ENCODE measurements at places on chromosomes 6 and 20. TPM values are rescaled to one million over a fixed set of nuclear protein-coding genes. Genes with fewer than 3 reads are reported as not detected.

Gene PIGU
- total RNA-seq, result 28.7 TPM

Gene JPH2
- total RNA-seq, result 3.1 TPM

Gene HUS1B
- total RNA-seq, result 1.2 TPM

Gene VGLL2
- not detected for total RNA-seq

Gene LINC00237
- total RNA-seq, result not detected

Gene FRK
- total RNA-seq, result 0.05 TPM

Gene ZSCAN26
- 18.7 TPM for total RNA-seq

Gene OSTM1
- 66.4 TPM for total RNA-seq

Gene NHLRC1
- total RNA-seq, result not detected

Gene RSPH4A
- total RNA-seq, result not detected

Gene ZBTB46
- 6.8 TPM for total RNA-seq

Gene SLC17A4
- total RNA-seq, result not detected

Gene CTCFL
- total RNA-seq, result not detected

Gene C6orf58
- 0.21 TPM for total RNA-seq

Gene GRM1
- not detected for total RNA-seq

Gene SLPI
- total RNA-seq, result 0.33 TPM

GRCh38 chr20:61120595-61121515, 131.2 kb upstream of the CDH4 start:
- peak; percentile 92 for DNase-seq

GRCh38 chr6:101296169-101296960, 97.1 kb upstream of the GRIK2 start:
- DNase-seq, result no peak

DNA sequence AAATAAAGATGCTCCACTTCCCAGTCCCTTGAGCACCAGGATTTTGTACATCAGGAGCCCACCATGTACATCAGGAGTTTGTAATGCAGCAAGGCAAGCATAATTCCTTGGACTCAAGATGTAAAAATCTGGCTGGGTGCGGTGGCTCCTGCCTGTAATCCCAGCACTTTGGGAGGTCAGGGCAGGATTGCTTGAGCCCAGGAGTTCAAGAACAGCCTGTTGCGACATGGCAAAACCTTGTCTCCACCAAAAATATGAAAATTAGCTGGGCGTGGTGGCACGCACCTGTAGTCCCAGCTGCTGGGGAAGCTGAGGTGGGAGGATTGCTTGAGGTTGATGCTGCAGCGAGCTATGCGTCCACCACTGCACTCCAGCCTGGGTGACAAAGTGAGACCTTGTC, 16.1 kb upstream of the MAP1LC3A start:
- no peak for DNase-seq

GRCh38 chr6:26021001-26021349, 58.4 kb downstream of the TRIM38 start:
- no peak for DNase-seq

DNA sequence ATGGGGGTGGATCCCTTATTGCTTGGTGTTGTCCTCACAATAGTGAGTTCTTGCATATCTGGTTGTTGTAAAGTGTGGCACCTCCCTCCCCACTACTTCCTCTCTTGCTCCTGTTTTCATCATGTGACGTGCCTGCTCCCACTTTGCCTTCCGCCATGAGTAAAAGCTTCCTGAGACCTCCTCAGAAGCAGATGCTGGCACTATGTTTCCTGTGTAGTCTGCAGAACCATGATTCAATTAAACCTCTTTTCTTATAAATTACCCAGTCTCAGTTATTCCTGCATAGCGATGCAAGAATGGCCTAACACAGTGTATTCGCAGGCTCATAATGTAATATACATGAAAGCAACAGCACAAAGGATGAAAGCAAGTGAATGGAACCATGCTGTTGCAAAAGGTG, 28.4 kb upstream of the ANKRD60 start:
- no peak for DNase-seq

GRCh38 chr6:122878796-122879195, 89.7 kb downstream of the SMPDL3A start:
- no peak for DNase-seq

GRCh38 chr6:143901885-143902750, 37.8 kb downstream of the ZC2HC1B start:
- no peak for DNase-seq

DNA sequence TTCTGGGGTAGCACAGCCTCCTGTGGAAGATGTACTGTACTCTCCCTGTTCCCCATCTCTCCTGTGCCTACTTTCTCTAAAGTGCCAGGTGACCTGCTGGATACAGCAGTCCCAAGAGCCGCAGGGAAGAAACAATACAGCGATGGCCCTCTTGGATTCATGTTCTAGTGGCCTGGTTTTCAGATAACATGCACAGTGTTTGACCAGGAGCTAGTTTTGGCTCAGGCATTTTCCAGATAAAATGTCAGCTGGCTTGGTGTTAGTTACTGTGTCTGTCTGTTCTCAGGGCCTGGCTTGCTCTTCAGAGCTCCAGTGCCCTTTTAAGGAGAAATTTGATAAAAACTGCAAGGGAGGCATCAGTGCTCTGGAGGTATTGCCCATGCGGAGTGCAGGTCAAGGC, 41.3 kb downstream of the GABRR2 start:
- DNase-seq, result no peak

DNA sequence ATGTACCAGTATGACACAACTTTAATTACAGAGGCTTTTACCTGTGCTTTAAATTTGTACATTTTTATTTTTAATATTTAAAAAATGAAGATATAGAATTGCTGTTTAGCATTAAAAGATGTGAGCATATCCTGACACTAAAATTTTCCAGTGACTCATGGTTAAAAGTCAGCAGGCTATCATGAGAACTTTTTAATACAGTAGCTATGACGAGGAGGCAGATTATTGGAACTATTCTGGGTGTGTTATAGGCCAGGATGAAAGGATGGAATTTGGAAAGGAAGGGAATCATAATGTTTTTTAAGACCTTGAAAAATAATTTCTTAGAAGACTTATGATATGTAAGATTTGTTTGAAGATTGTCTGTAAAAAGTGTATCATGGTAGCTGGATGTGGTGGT, 91.0 kb downstream of the GFRA4 start:
- DNase-seq, result no peak

GRCh38 chr6:4521070-4521469, 255.1 kb upstream of the CDYL start:
- no peak for DNase-seq

DNA sequence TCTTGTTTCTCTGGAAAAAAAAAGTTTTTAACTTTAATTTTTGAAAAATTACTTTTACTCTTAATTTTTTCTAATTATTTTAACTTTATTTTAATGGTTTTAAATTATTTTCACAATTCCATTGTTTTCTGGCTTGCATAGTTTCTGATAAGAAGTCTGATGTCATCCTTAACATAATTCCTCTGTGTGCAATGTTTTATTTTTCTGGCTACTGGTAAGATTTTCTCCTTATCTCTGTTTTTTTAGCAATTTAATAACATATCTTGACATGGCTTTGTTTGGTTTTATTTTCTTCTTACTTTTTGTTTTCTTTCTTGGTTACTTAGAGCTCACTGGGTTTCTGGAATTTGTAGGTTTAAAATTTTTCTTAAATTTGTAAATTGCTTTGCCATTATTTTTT, 114.8 kb downstream of the TBXT start:
- DNase-seq, result no peak

GRCh38 chr6:26097268-26097875, 10.1 kb downstream of the HFE start:
- DNase-seq, result peak; percentile 52

DNA sequence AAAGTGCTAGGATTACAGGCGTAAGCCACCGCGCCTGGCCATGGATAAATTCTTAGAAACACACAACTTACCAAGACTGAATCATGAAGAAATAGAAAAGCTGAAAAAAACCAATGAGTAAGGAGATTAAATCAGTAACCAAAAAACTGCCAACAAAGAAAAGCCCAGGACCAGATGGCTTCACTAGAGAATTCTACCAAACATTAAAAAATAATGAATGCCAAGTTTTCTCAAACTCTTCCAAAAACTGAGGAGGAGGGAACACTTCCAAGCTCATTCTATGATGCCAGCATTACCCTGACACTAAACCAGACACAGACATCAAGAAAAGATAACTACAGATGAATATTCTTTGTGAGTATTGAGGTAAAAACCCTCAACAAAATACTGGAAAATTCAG, 44.3 kb downstream of the USP49 start:
- DNase-seq, result no peak

GRCh38 chr20:35135867-35136586, 11.1 kb downstream of the EDEM2 start:
- DNase-seq, result peak; percentile 19

GRCh38 chr6:54103497-54103896, 7.7 kb upstream of the MLIP start:
- no peak for DNase-seq

GRCh38 chr20:35831029-35831428, 59.2 kb downstream of the PHF20 start:
- peak; percentile 49 for DNase-seq

DNA sequence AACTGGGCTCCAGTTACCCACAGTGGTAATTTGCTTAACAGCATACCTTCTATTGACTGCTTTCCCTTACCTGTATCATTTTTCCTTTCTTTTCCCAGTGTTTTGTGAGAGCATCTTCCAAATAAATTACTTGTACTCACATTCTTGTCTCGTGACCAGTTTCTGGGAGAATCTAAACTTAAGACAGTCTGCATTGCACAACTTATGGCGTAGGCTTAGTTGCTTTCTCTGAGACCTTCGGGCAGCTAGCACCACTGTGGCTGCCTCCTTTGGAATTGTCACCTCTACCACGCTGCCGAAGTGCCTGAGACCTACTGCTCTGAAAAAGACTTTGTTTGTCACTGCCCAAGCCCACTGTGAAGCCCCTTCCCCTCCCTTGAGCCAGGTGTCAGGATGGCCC, 188.1 kb upstream of the BMP2 start:
- DNase-seq, result no peak

DNA sequence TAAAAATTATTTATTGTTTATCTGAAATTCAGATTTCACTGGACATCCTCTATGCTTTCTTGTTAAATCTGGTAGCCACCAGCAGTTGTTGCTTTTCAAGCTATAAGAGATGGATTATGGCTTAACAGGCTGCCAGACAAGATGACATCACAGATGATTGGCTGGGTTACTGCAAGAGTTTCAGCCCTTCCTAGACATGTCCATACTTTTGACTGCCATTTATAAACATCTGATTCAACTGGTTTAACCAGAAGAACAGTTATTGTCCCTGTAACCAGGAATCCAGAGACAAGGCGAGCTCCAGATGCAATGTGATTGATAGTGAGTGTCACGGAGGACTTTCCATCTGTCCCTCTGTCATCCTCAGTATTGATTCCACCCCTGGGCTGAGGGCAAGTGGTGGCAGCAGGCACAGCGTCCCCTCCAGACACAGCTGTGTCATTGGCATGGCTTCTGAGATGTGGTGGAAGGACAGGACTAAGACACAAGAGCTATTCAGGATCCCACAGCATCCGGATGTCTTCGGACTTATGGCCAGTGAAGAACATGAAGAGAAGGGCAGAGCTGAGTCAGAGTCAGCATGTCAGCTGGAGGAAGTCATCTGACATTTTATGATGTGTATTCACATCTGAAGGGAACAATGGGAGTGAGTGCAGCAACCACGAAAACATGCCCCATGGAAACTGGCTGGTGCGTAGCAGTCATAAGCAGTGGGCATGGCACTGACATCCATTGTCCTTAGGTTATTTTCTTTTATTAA, 284.5 kb upstream of the CDYL start:
- DNase-seq, result peak; percentile 51

- no peak for DNase-seq
Measured at GRCh38 chr6:35492258-35492973, 4.5 kb downstream of the TEAD3 start.

DNA sequence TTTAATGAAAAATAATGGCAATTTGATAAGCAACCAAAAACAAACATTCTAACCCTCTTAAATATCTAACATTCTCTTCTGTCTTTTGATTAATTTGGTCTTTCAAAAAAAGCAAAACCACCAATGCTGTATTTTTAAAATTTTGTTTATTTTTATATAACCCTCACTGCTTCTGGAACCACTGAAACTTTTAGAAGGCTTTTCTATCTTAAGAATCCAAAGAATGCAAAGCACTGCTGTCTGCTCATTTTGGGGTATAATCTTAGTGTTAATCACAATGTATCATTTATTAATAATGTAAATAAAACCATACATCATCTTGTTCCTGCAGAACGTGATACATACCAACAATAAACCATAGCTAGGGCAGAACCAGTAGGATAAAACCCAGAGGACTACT, 14.0 kb downstream of the STK38 start:
- no peak for DNase-seq

DNA sequence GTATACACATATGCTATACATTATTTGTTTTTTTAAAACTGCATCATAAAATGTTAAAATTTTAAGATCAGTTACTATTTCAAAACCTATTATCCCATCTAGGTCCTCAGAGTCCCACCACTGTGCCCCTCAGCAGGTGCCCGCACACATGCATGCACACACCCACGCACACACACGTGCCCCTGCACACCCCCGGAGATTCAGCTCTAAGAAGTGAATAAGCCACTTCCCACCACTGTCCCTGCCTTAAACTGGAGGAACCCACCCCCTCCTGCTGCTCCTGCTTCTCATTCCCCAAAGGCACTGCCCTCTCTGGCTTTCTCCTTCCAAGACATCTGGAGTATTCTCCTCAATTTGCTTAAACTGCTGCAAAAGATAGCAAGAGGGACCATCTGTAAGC, 5.4 kb upstream of the FAM210B start:
- DNase-seq, result no peak

DNA sequence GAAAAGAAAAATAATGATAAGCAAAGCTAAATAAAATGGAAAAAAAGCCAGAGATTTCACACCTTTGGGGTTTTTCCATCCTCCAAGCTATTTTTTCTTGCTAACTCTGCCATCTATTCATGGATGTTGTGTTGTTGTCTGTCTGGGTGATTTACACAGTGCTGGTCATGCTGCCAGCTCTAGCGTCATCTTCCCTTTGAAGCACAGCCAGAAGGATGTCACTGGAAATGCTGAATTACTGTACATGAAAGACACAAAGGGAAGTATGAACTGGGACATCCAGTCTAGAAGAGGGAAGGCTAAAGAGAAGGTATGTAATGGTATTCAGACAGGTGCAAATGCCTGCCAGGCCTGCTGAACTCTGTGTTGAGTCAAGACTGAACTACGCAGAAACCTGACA, 241.9 kb upstream of the STXBP5 start:
- DNase-seq, result peak; percentile 47

DNA sequence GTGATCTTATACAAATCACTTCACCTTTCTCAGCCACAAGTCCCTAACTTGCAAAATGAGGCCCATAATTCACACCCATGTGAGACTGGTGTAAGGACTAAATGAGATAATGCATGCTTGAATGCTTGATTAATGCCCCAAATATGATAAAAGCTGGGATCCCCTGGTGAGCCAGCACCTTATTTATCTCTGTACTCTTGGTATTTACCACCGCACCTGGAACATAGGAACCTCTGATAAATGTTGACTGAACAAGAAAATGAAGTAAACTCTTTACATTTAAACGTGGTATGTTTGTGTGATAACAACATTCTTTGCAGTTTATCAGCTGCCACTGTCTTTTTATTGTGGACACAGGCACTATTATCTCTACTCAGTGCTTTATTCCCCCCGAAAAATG, 2.5 kb upstream of the APOBEC2 start:
- DNase-seq, result no peak

GRCh38 chr6:89547281-89547680, 91.3 kb downstream of the LYRM2 start:
- DNase-seq, result no peak

GRCh38 chr20:58557733-58558342, 42.6 kb upstream of the APCDD1L start:
- DNase-seq, result no peak
